ENCODE measurements at places on chromosomes 4 and X.

DNA sequence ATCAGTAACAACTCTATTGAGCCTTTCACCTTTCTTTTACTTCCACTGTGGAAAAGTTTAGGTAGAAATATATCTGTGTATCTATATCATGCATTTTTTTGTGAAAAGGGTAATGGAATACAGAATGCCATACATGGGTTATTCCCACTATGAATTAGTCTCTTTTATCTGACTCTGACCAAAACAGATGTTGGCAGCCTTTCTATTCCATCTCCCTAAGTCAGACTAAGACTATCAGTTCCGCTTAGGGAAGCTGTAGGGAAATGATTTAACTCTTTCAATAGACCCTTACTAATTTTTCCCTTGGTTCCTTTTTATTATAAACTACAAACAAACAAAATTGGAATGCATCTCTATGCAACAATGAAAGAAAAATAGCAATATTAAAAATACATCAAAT, 92.3 kb upstream of the LEF1 start:
- DNase-seq, result no peak

GRCh38 chr4:7684294-7684693, 249.6 kb upstream of the PSAPL1 start:
- no peak for DNase-seq

GRCh38 chr4:123462007-123462406, 65.4 kb downstream of the SPRY1 start:
- DNase-seq, result no peak

DNA sequence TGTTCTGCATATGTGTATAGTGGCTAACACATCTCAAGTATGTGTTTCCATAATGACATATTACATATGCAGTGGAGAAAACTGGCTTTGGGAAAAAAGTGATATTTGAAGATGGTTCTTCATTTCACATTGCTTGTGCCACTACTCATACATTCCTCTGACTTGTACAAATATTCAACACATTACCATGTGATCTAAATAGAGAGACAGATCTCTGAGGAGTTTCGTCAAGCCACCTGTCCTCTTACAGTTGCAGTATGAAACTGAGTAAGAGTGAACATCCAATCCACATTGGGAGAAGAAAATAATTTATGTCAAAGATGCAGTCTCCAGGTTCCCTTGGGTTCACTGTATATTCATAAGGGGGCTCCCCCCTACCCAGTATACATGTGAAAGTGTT, 123.9 kb downstream of the KDR start:
- DNase-seq, result no peak

DNA sequence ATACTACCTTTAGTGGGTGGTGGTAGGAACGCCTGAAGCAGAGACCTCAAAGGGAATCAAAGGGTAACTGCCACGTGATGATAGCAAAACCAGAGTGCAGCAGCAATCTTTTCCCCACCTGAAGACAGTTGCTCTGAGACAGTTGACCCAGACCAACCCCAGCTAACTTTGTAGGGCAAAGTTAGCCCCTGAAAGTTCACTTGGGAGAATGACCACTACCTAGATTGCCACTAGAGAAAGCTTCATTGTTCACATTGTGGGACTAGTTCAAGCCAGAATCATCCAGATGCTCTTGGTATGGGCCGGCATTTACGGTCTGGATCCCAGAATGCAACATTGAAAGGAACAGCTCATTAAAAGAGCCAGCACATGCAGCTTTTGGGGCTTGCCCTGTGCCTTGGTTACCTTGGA, 4.1 kb downstream of the SEPTIN6 start:
- no peak for DNase-seq

DNA sequence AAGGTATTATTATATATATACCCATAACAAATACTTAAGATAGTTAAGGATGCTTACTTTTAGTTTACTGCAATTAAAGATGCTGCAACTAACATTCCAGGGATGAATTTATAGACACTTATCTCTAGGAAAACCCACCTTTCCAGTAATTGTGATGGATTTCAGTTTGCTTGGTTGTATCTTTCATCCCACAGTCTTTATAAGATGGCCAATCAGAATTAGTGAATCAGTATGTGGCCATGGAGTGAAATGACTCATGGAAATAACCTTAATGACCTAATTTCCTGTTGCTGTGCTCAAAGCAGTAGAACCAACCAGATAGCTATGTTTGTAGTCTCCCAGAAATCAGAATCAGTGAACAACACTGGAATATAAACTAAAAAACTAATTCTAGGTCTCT, 26.4 kb downstream of the MOSPD2 start:
- peak; percentile 3 for DNase-seq

DNA sequence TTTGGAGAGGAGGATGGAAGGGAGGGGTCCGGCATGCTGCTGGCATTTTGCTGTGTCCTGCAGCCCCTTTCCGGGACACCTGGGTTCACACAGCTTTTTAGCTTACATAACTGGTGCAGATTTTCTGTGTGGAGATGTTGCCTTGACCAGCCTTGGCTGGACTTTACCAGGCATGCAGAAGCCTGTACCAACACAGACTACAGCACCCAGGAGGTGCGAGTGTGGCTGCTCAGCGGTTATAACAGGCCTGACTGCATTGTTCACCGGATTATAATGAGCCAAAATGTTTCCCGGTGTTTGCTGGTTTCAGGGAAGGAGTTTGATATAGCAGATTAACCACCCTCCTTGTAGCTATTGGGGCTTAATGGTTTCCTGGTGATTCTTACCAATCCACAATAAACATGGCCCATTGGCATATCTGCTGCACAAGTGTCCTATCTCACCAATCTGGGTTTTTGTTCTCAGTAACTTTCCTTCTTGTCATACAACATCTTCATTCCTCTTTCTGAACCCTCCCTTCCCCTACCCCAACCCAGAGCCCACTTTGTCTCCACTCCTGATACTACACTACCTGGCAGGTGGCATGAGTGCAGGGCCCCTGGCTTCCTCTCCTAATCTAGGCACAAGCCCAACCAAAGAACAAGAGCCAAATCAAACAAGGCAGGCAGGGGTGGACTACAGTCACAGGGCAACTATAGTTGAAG, 3.9 kb downstream of the RPL10 start:
- no peak for DNase-seq

DNA sequence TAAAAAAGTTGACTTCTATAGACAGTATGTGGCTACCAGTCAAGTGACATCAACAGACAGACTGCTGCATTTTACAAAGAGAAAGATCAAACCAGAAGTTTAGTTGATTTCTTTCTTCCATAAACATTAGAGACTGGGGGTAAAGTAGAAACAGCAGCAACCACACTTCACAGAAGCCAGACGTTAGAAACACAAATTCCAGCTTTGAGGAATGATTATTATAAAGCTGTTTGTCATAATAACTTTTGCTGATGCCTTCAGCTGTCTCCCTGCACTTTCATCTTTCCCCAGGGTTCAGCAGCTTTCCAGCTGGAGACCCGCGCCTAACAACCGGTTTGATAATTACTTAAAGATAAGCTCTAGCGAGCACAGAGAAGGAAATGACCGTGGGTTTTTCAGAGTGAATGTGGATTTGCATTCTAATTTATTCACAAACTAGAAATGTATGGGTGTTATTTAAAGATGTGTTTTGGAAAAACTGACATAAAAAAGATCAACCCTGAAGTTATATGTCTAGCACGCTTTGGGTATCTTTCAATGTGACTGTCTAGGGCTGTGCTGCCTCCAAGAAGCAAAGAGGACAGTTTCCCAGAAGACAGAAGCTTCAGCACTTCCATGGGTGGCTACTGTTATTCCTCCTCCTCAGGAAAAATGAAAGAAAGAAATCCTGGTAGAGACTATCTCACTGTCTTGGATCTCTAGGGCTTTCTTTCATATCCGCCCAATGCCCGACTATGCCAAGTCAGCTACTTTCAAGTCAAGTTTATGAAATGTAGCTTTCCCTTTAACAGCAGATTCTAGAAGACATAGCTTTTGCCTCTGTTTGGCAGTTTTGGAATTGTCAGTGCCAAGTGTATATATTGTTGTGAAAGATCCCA, 15.0 kb upstream of the ENAM start:
- DNase-seq, result peak; percentile 30

DNA sequence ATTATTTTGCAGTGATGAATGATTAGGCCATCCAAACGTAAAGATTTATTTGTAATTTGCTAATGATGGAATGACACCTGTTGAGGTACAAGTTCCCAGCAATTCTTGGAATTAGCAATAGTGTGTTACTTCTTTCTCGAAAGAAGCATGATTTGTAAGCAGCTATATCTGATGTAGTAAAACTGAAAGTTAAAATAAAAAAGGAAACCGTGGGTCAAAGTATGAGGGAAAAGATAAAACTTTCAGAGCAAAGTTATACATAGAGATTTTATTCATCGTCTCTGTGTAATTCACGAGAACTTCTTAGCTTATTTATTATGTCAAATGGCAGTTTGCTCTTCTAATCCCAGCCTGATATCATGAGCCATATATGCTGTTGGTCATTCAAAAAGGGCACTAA, 59.0 kb downstream of the NFKB1 start:
- no peak for DNase-seq

- no peak for DNase-seq
Observed at GRCh38 chr4:75513526-75514130, 575 bp downstream of the RCHY1 start.

GRCh38 chr4:138535316-138535715, 293.2 kb upstream of the SLC7A11 start:
- no peak for DNase-seq

- DNase-seq, result peak; percentile 12
Observed at GRCh38 chr4:39526765-39527295, 409 bp downstream of the UGDH start.

- DNase-seq, result no peak
Observed at GRCh38 chr4:64777286-64777685, 368.0 kb upstream of the TECRL start.

GRCh38 chr4:96585304-96585703, 745.4 kb downstream of the PDHA2 start:
- no peak for DNase-seq

Data from K562 (cell line).